ENCODE measurements at places on chromosomes 2 and 18. TPM values are rescaled to one million over a fixed set of nuclear protein-coding genes. Genes with fewer than 3 reads are reported as not detected.

C2orf68 gene
- total RNA-seq, result 40.8 TPM

CUL3 gene
- 129 TPM for total RNA-seq

RIT2 gene
- total RNA-seq, result 0.48 TPM

DPP4 gene
- 44.1 TPM for total RNA-seq

GKN2 gene
- total RNA-seq, result not detected

UGT1A1 gene
- total RNA-seq, result 1.9 TPM

CD28 gene
- 6.1 TPM for total RNA-seq

GALNT13 gene
- 19.5 TPM for total RNA-seq

WDR12 gene
- 28.4 TPM for total RNA-seq

CYP1B1 gene
- 16.7 TPM for total RNA-seq

TUBB8B gene
- total RNA-seq, result not detected

TNFAIP6 gene
- total RNA-seq, result 34.1 TPM

PID1 gene
- 63.9 TPM for total RNA-seq

FRZB gene
- 3.7 TPM for total RNA-seq

GALNT14 gene
- 2.9 TPM for total RNA-seq

GRCh38 chr2:8518979-8519668, 162.7 kb upstream of the ID2 start:
- DNase-seq, result no peak

- DNase-seq, result no peak
These were observed 283.8 kb downstream of the CTNNA2 start for GRCh38 chr2:79796641-79797040.

DNA sequence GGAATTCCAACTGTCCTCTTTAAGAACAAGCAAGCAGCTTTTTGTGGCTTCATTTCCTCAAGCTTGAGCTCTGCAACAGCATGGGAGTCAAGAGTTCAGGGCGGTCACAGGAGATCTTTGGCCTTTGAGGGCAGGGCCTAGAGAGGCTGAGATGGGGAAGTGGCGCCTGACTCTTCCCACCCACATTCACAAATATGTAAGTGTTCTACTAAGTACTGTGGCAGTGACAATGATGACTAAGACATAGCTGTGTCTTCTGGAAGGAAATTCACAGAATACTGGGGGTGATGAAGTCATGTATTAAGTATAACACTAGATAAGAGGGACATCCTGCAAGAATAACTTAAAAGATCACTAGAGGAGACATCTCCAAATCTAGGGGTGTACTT, 15.0 kb downstream of the RND3 start:
- no peak for DNase-seq

- DNase-seq, result no peak
These were observed 212.7 kb downstream of the PLCL1 start for GRCh38 chr2:198017068-198017467.

DNA sequence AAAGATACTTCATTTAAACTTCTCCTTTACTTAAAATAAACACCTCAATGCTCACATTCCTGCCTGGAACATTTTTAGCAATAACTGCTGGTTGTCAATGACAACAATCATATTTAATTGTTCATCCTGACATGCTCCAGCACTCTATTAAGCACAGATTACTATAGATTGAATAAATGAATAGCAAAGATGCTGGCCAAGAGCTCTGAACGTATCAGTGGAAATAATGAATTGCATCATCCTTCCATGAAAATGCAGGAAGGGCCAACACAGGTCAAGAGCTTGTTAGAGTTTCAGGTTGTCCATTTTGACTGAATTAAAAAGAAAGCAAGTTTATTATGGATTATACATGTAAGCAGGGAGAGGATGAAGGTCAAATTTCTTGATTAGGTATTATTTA, 994.0 kb downstream of the TSN start:
- DNase-seq, result no peak

DNA sequence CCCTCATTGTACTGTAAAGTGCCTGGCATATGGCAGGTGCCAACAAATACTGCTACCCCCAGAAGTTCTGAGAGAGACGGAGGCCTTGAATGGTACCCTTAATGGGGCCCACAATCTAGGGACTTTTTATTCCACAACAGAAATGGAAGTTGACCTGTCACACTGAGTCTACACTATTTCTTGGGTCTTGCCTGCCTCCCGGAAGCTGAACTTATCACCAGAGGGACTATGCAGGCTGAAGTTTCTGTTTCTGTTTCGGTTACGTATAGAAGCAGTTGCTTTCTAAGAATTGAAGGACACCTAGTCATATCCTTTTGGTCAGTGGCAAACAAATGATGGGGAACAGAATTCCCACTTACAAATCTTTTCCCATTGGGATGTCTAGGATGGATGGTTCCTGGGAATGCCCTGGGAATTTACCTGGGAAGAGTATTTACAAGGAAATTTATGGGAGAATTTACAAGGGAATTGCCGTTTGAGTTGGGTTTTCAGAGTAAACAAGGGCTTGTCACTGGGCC, 74.2 kb downstream of the HS1BP3 start:
- no peak for DNase-seq

DNA sequence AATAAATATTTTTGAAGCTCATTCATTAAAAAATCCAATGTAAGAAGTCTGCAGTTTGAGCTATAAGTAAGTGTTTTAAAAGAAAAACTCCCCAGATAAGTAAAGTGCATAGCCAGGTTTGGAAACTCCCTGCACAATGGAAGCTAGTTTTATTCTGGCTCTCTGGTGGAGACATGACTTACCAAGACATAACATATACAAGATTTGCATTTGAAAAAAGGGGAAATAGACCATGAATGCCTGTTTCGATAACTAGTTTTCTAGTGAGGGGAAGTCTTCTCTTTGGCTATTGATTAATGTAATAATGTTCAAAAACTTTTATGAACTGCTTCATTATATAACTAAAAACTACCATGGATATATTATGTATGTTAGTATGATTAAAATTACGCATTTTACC, 435.2 kb downstream of the ARHGAP15 start:
- DNase-seq, result no peak

GRCh38 chr2:104766683-104767082, 87.2 kb upstream of the POU3F3 start:
- DNase-seq, result no peak

- DNase-seq, result no peak
These were observed 54.6 kb downstream of the ZFP36L2 start for GRCh38 chr2:43171789-43172188.

- no peak for DNase-seq
These were observed 21.7 kb upstream of the PHLPP1 start for GRCh38 chr18:62693659-62694058.

GRCh38 chr2:191250400-191250799, 5.2 kb downstream of the MYO1B start:
- DNase-seq, result no peak

GRCh38 chr2:88082781-88083180, 15.2 kb downstream of the SMYD1 start:
- DNase-seq, result no peak

GRCh38 chr2:173978447-173978846, 13.3 kb upstream of the SP3 start:
- DNase-seq, result no peak

- DNase-seq, result no peak
These were observed 48.0 kb upstream of the LPIN2 start for GRCh38 chr18:3060667-3061580.

DNA sequence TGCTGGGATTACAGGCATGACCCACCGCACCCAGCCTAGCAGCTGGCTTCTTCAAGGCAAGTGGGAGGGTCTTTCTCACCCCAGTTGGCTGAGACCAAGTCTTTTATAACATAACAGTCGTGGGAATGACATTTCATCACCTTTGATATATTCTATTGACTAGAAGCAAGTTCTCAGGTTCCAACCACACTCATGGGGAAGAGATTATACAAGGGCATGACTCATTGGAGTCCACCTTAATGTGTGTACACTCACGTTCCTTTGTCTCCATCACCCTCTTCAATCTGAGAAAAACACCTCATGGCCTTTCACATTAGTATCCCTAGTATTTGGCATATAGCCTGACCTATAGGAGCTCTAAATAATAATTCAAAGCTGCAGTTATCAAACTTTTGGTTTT, 2.8 kb upstream of the BBS5 start:
- no peak for DNase-seq

DNA sequence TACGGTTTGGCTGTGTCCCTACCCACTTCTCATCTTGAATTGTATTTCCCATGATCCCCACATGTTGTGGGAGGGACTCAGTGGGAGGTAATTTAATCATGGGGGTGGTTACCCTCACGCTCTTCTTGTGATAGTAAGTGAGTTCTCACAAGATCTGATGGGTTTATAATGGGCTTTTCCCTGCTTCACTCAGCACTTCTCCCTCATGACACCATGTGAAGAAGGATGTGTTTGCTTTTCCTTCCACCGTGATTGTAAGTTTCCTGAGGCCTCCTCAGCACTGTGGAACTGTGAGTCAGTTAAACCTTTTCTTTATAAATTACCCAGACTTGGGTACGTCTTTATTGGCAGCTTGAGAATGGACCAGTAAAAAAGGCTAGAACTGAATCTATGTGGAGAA, 750.0 kb upstream of the ID2 start:
- DNase-seq, result no peak

GRCh38 chr2:102967451-102967850, 205.6 kb downstream of the TMEM182 start:
- DNase-seq, result peak; percentile 5

- no peak for DNase-seq
These were observed 217.1 kb downstream of the KLHL29 start for GRCh38 chr2:23602116-23602515.

GRCh38 chr2:5740053-5740452, 47.9 kb downstream of the SOX11 start:
- no peak for DNase-seq

DNA sequence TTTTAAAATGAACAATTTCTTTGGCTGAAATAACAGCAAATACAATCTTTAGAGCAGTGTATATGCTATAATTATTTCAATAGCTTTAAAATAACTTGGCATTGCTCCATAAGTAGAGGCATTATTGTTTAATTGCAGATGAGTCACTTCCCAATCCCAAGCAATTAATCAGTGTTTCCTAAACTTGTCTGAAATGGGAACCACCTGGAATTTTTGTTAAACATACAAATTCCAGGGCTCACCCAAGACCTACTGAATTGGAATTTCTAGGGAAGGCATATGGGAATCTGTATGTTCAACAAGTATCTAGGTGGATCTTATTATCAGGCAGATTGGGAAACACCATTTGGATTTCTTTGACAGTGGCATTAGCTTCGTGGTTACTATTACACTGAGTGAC, 27.1 kb upstream of the FMNL2 start:
- no peak for DNase-seq

GRCh38 chr2:109375656-109376055, 238.1 kb downstream of the SEPTIN10 start:
- no peak for DNase-seq

GRCh38 chr2:128354726-128355470, 36.2 kb upstream of the HS6ST1 start:
- DNase-seq, result no peak

GRCh38 chr2:150567771-150568301, 80.4 kb upstream of the RND3 start:
- DNase-seq, result no peak

DNA sequence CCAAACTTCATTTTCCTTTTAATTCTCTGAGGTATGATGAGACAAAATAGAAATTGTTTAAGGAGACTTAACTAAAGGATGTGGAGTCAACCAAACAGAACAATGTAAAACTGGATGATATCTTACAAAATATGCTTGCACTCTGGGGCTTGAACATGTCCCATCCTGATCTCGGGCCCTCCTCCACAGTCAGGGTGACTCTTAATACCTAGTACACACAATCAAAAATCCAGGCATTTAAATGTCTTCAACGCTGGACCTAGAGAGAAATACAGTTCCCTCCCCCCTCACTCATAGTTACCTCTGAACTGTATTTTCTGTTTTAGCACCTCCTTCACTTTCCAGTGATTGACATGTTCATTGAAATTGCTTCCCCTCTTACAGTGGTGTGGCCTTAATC, 36.9 kb upstream of the SERPINB2 start:
- DNase-seq, result peak; percentile 31

- DNase-seq, result peak; percentile 60
These were observed 123.5 kb upstream of the FOSL2 start for GRCh38 chr2:28269019-28269784.

- DNase-seq, result no peak
These were observed 238.3 kb downstream of the TDRD15 start for GRCh38 chr2:21361957-21362486.

DNA sequence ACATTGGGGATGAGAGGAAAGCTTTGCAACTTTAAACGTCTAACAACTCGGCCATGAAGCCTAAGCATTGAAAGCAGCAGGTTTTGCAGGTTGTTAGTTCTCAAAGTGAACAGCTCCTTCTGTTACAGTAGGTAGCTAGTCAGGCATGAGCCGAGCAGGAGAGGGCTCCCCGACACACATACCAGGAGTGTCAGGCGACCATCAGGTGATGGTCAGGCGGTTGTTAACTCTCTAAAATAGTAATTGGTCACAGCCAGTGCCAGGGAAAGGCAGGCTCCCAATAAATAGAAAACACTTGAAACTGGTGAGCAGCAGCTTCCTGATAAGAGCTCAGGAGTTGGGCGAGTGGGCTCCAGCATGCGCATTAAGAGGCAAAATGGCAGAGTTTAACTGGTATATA, 53.5 kb upstream of the DAPL1 start:
- no peak for DNase-seq
